ENCODE measurements at places on chromosomes 7 and 10. TPM values are rescaled to one million over a fixed set of nuclear protein-coding genes. Genes with fewer than 3 reads are reported as not detected.

SEMA3C gene
- total RNA-seq, result 0.11 TPM

IDI2 gene
- total RNA-seq, result not detected

OPALIN gene
- not detected for total RNA-seq

SPDYE5 gene
- not detected for total RNA-seq

DNA sequence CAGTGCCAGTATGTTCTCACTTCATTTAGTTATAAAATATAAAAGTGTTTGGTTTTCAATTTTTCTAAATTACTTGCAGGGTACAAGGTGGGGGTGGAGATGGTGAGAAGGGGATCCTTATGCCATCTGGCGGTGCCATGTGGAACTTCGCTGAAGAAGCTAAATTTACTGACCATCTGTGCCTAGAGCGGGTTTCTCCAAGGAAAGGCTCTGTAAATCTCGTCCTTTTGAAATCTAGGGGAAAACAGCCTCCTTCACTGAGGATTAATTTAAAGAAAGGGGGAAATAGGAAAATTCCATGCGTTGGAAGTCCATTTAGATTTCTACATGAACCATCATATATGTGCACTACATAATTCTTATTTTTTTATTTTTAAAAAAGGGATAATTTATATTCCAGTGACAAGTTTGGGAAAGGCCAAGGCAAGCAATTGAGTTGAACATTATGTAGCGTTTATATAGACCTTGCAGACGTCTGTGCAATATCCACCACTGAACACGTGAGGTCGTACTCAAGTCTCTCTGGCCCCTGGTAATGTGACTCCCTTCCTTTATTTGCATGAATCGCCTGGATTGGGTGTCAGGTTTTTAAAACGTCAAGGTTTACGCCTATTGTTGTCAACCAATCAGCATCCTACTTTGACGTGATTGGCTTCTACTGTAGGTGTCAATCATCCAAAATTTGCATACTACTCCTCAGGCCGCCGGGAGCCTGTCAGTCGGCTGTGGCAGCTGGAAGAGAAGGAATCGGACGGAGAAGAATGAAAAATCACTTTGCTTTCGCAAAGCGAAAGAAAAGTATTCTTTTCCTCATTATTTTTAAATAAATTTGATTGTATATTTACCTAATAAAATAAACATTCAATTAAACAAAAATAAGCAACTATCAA lies 297.1 kb upstream of the NFE2L3 start:
- H3K36me3 ChIP-seq, result peaks cover 4% of the 10 kb centered on the region
- H3K27ac ChIP-seq, result no peak overlapping the region
- peak overlapping the region; percentile 52 for H3K4me3 ChIP-seq
- peak; percentile 38 for DNase-seq
- H3K27me3 ChIP-seq, result peaks cover 53% of the 10 kb centered on the region
- peaks cover 25% of the 10 kb centered on the region for H3K4me1 ChIP-seq

DNA sequence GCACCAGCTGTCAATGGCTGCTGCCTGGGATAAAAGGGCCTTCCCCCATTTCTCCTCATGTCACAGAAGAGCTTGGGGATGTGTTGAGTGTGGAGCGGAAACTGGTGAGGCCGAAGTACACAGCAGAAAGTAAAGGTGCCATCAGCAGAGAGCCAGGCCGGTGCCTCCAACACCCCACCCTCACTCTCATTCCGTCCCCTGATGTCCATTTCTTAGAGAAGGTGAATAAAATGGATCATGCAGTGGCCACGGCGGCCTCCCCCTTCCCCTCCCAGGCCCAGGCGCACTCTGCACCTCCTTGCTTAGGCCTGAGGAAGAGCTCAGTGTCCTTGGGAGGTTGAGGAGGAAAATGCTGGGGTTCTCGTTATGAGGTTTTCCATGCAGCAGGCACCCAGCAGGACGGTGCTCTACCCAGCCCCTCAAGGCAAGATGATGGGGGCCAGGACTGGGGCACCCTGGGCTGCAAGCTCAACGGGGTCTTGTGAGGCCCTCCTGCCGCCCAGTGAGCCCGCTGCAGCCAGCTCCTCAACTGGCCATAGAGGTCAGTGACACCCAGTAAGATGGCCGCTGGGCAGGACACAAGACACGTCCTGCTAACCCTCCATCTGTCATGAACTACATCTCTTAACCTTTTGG lies 163.9 kb downstream of the ADARB2 start:
- no peak overlapping the region for H3K27ac ChIP-seq
- H3K4me3 ChIP-seq, result no peak overlapping the region
- no peaks in the 10 kb centered on the region for H3K27me3 ChIP-seq
- H3K36me3 ChIP-seq, result no peaks in the 10 kb centered on the region
- DNase-seq, result peak; percentile 7

DNA sequence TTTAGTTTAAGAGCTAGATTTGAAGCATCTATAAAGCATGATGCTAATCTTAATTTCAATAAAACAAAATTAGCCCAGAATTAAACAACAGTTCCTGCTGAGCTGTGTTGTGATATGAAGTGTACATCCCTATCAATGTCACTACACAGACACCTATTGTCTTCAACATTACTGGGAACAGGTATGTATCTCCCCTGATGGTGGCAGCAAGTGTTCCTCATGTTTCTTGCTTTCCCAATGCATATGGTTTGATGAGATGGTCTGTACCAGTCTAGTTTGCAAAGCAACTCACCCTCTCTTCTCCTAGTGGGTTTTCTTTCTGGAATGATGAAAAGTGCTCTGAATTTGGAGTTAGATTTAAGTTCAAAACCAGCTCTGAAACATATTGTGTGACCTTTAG lies 38.1 kb downstream of the TSPAN12 start:
- H3K27me3 ChIP-seq, result peaks cover 16% of the 10 kb centered on the region
- no peaks in the 10 kb centered on the region for H3K4me1 ChIP-seq
- no peak for DNase-seq
- no peaks in the 10 kb centered on the region for H3K36me3 ChIP-seq
- H3K27ac ChIP-seq, result no peak overlapping the region
- H3K4me3 ChIP-seq, result no peak overlapping the region

Data from activated naive CD8-positive, alpha-beta T cell treated with anti-CD3 and anti-CD28 coated beads, Interleukin-2, amount 10 ng/mL, durations not matched to agents 7 days and 5 days (primary cell).